ENCODE measurements at places on chromosomes 16 and 17. TPM values are rescaled to one million over a fixed set of nuclear protein-coding genes. Genes with fewer than 3 reads are reported as not detected.

Gene MEIOB
- total RNA-seq = not detected

GRCh38 chr16:87692176-87692575 lies 73.6 kb downstream of the KLHDC4 start:
- no peak overlapping the region for H3K27ac ChIP-seq
- H3K27me3 ChIP-seq = no peaks in the 10 kb centered on the region
- no peaks in the 10 kb centered on the region for H3K36me3 ChIP-seq

Gene KRT33B
- not detected for total RNA-seq

- no peak overlapping the region for H3K27ac ChIP-seq
- DNase-seq = no peak
- no peak overlapping the region for H3K4me3 ChIP-seq
Observed at GRCh38 chr17:32894245-32894644, 17.3 kb upstream of the MYO1D start.

Measured in type B pancreatic cell (in vitro differentiated cells).